Activated CD4-positive, alpha-beta T cell treated with anti-CD3 and anti-CD28 coated beads for 36 hours (primary cell): ENCODE measurements at places on chromosomes 16 and 17.

GRCh38 chr17:78208486-78208885 is 5.6 kb upstream of the BIRC5 start:
- H3K27me3 ChIP-seq, result no peaks in the 10 kb centered on the region
- no peak overlapping the region for H3K4me3 ChIP-seq
- no peak for DNase-seq
- peaks cover 2% of the 10 kb centered on the region for H3K36me3 ChIP-seq

DNA sequence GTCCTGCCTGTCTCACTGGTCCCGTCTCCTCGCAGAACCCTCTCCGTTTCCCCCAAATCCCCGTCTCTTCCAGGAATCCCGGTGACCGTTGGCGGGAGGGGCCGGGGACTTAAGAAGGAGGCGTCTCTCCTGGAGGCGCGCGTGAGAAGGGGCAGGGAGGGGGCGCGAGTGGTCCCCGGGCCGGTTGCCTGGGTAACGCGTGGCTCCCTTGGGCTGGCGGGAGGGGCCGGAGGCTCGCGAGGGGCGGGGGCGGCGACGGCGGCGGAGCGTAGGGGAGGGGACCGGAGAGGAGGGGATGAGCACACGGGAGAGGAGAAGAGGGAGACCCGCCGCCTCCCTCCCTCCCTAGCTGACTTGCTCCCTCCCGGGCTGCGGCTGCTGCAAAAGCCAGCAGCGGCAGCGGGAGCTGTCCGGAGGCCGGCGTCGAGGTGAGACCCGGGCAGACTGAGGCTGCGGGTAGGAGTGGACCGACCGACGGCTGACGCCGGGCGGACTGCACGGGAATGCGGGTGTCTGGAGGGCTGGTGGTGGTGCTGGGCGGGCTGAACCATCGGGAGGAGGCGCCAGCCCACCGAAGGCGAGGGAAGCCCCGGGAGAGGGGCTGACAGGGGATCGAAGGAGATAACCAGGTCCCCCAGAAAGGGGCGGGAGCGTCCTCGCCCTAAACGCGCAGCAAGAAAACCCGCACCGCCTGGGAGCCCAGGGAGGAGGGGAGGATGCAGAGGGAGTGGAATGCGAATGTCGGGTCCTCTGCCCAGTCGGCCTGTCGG is at the start of gene PRRT2:
Gene PRRT2 (plus strand): TSS at position 298 of the 770 bp plus-strand sequence. CDS start 862 bp downstream, outside the sequence.
- DNase-seq, result peak; percentile 77
- H3K27ac ChIP-seq, result peak within 1 kb of the TSS; percentile 75
- peak within 1 kb of the TSS; percentile 73 for H3K4me3 ChIP-seq
- H3K27me3 ChIP-seq, result no peaks in the 10 kb centered on the region
- peaks cover 58% of the 10 kb centered on the region for H3K4me1 ChIP-seq

DNA sequence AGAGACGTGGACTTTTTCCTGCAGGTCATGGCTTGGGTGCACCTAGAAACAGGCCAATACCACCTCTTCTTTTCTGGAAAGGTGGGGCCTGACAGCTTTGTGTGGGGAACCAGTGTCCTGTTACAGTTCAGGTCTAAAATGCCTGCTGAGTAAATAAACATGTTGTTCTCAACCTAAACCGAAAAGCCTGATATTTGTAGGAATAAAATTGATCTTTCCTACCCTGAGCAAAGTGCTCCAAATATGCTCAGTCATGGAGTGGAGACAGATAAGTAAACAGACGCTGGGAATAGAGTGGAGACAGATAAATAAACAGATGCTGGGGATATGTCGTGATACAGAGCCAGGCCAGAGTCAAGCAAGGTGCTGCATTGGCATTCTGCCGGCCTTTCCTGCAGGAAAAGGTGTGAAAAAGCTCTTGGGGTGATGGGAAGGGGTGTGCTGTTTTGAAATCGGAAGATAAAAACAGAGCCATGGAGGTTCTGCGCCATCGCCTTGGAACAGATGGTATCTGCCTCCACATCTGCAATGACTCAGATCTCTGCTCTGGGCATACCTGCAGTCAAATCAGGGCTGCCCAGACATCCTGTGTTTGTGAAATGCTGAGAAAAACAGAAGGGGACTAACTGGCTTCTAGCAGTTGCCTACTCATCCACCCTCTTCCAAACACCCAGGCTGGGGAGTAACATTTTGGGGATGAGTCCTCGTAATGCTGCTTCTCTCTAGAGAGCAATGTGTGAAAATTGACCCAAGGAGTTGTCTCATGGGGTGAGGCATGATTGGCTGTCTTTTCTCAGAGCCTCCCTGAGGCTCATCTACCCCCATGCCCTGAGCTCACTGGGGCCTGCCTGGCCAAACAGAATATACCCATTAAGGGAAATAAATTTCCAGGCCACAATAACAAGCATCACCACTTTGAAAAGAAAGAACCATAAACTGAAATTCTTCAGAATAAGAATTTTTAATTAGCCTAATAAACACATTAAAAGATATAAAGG is 16.8 kb upstream of the TRPV2 start:
- DNase-seq, result peak; percentile 58
- peaks cover 8% of the 10 kb centered on the region for H3K4me1 ChIP-seq
- no peaks in the 10 kb centered on the region for H3K27me3 ChIP-seq
- no peak overlapping the region for H3K4me3 ChIP-seq
- peak overlapping the region; percentile 2 for H3K27ac ChIP-seq

GRCh38 chr17:50538549-50539410 is 6.2 kb downstream of the EPN3 start:
- no peak for DNase-seq
- peaks cover 15% of the 10 kb centered on the region for H3K4me1 ChIP-seq
- peaks cover 8% of the 10 kb centered on the region for H3K27me3 ChIP-seq
- no peaks in the 10 kb centered on the region for H3K36me3 ChIP-seq

DNA sequence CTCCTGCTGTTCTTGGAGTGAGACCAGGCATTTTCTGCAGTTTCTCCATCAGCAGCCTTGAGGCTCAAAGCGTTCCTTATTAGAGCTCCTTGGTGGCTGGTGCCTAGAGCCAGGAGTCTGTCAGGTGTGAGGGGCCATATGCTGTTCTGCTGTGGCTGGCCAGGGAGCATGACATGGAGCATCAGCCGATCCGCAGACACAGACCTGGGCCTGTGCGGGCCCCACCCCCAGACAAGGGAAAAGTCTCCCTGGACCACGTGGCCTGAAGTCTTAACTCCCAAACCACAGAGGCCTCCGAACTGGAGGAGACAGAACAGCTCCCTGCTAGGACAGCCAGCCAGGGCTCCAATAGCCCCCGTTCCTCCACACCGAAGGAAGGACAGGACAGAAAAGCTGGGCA is 162.7 kb upstream of the CIBAR2 start:
- H3K36me3 ChIP-seq, result no peaks in the 10 kb centered on the region
- peaks cover 1% of the 10 kb centered on the region for H3K27me3 ChIP-seq
- H3K27ac ChIP-seq, result no peak overlapping the region
- no peak overlapping the region for H3K4me3 ChIP-seq
- H3K4me1 ChIP-seq, result no peaks in the 10 kb centered on the region

DNA sequence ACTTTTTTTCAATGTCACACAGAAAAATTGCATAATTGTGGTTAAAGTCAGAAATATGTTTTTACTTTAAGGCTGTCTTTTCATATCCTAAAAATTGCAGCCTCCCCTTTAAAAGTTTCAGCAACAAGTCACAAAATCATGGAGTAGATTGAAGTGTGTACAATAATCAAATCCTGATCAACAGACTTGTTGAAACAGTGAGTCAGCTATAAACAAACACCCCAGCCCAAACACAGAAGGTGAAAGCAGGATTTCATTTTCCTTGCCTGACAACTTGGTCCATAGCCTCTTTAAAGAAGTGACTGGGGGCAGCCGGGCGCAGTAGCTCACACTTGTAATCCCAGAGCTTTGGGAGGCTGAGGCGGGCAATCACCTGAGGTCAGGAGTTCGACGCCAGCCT is 59.9 kb downstream of the WNT3 start:
- peaks cover 20% of the 10 kb centered on the region for H3K36me3 ChIP-seq
- H3K27ac ChIP-seq, result no peak overlapping the region
- no peak overlapping the region for H3K4me3 ChIP-seq
- no peaks in the 10 kb centered on the region for H3K27me3 ChIP-seq
- H3K4me1 ChIP-seq, result no peaks in the 10 kb centered on the region
- no peak for DNase-seq

GRCh38 chr16:22380529-22380928 is 6.1 kb upstream of the CDR2 start:
- H3K36me3 ChIP-seq, result no peaks in the 10 kb centered on the region
- DNase-seq, result no peak
- H3K4me1 ChIP-seq, result peaks cover 19% of the 10 kb centered on the region
- no peak overlapping the region for H3K4me3 ChIP-seq
- H3K27ac ChIP-seq, result no peak overlapping the region
- H3K27me3 ChIP-seq, result no peaks in the 10 kb centered on the region

DNA sequence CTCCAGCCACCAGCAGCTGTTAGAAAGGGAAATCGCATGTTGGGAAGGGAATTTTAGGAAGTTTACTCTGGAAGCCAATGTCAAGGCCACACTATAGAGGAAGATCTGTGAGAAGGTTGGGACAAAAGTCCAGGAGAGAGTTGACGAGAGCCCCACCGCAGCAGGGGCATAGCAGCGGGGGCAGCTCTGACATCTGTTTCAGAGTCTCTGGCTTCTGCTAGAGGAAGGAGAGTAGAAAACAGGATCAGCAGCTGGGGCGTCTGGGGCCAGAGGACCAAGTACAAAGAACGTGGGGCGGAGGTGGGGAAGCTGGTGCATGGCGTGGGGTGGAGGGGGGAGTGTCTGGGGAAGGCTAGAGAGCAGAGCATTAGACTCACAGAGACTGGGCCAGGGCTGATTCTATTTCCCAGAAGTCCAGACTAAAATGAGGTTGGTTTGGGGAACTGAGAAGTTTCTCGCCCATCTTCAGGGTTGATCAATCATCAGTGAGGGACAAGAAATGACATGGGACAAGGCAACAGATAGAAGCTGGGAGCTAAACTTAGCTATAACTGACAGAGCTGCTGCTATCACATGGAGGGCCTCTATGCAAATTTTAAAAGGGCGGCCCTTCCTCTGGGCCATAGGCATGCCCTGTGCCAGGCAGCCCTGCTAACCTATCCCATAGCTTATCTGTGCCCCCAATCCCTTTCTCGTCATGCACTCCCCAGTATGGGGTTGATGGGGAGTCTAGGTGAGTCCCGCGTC is 1.2 kb downstream of the RABEP2 start:
- H3K36me3 ChIP-seq, result peaks cover 7% of the 10 kb centered on the region
- peaks cover 14% of the 10 kb centered on the region for H3K4me1 ChIP-seq
- H3K27me3 ChIP-seq, result no peaks in the 10 kb centered on the region
- no peak for DNase-seq
- H3K4me3 ChIP-seq, result peak overlapping the region; percentile 87

DNA sequence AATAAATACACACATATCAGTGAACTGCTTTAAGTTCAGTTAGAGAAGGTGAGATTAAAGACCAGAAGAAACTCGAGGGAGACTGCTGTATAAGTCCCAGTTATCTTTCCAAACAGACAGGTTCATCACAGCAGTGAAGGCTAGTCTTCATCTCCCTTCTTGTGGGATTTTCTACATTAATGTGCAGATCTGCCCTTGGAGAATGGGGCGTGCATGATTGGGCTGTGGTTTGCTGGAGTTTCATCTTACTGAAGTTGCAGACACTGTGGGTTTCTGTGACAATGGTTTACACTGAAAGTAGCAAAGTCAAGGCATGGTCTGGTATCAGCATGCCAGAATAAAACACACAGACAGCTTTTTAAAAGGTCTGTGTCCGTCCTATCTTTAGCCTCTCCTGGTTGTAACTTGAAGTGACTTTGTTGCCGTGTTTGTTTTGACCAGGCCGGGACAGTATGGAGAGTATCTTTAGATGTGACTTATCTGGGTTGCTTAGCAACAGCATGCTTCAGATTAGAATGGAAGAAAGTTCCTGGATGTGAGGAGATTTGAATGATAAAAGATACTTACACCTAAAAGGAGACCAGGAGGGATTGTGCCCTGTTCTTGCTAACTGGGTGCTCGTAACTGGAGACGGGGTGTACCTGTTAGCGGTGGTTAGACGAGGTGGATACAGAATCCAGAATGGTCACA is 16.1 kb downstream of the NAA60 start:
- peaks cover 51% of the 10 kb centered on the region for H3K4me1 ChIP-seq
- no peaks in the 10 kb centered on the region for H3K27me3 ChIP-seq
- H3K36me3 ChIP-seq, result peaks cover 2% of the 10 kb centered on the region
- DNase-seq, result peak; percentile 52

DNA sequence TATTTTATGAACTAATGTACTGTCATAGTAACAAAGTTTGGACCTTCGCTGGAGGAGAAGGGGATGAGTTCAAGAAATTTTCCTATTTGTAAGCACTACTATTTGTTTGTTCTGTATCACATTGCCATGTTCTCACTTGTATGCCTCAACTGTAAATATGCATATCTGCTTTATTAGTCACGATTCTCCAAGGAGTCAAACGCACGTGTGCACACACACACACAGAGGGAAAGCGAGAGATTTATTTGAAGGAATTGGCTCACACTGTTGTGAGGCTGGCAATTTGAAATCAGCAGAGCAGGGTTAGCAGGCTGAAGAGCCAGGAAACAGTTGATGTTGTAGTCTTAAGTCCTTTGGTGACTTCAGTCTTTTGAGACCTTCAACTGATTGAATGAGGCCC is 24.9 kb upstream of the MYH2 start:
- no peaks in the 10 kb centered on the region for H3K4me1 ChIP-seq
- no peak overlapping the region for H3K4me3 ChIP-seq
- no peak for DNase-seq
- H3K27me3 ChIP-seq, result peaks cover 13% of the 10 kb centered on the region

DNA sequence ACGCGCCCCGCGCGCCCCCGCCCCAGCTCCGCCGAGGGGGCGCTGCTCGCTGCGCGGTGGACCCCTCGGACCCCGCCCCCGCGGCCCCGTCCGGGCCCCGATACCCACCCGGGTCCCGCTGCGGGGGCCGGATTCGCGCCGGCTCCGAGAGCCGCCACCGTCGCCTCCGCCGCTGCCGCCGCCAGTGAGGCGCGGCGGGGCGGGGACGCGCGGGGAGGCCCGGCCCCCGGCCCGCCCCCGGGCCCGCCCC is at the start of gene TBC1D16:
Gene TBC1D16 (minus strand): TSS at position 186 of the 250 bp plus-strand sequence. CDS start 22,325 bp downstream, outside the sequence.
- peak within 1 kb of the TSS; percentile 82 for H3K4me3 ChIP-seq
- peak within 1 kb of the TSS; percentile 69 for H3K27ac ChIP-seq
- DNase-seq, result no peak
- H3K27me3 ChIP-seq, result peaks cover 12% of the 10 kb centered on the region

DNA sequence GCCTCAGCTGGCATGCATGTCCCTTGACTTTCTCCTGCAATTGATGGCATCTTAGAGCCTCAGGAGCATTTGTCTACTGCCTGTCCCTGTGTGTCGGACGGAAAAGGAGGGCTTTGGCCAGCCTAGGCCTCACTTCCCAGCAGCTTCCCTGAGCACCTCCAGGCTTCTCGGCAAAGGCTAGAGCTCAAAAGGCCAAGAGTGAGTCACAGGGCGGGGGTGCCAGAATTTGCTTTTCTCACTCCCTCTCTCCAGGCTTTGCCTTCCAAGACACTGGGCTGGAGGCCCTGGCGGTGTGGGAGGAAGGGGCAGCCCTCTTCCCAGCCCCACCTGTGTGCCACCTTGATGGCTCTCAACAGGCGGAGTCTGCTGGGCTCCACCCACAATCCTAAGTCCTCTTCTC is 107.3 kb upstream of the MAF start:
- no peak overlapping the region for H3K27ac ChIP-seq
- DNase-seq, result no peak
- peaks cover 2% of the 10 kb centered on the region for H3K27me3 ChIP-seq
- no peaks in the 10 kb centered on the region for H3K36me3 ChIP-seq
